Fibroblast of lung (primary cell): ENCODE measurements at places on chromosomes 12 and 14. TPM values are rescaled to one million over a fixed set of nuclear protein-coding genes. Genes with fewer than 3 reads are reported as not detected.
A peak's percentile ranks its signal among the peaks of the same experiment; 100 is the strongest.

Gene RILPL1
- 4.9 and 7.8 TPM in 2 replicates for total RNA-seq

Gene KRT4
- total RNA-seq: under 0.01 TPM in 2 replicates

Gene SRRM4
- not detected in 2 replicates for total RNA-seq

Gene KRT74
- total RNA-seq: not detected in 2 replicates

Gene ANKS1B
- total RNA-seq: 0.51 and 0.83 TPM in 2 replicates

Gene KIF26A
- under 0.01 and 2.0 TPM in 2 replicates for total RNA-seq

Gene GOLGA5
- 46.9 and 47.3 TPM in 2 replicates for total RNA-seq

Gene TAS2R31
- total RNA-seq: 2.6 and 3.6 TPM in 2 replicates

Gene KRT8
- total RNA-seq: 0.66 and 1.5 TPM in 2 replicates

Gene KERA
- total RNA-seq: not detected in 2 replicates

Gene STAC3
- total RNA-seq: 0.26 and 0.33 TPM in 2 replicates

Gene RDH5
- 12.1 and 49.2 TPM in 2 replicates for total RNA-seq

Gene HOXC9
- total RNA-seq: 0.26 TPM in 1 of 2 replicates, not detected in the other

- DNase-seq: peak; percentile 66
These were observed 14.4 kb downstream of the EML1 start for GRCh38 chr14:99807413-99808153.

- DNase-seq: no peak
These were observed 2.7 kb upstream of the CLEC6A start for GRCh38 chr12:8453021-8453513.

DNA sequence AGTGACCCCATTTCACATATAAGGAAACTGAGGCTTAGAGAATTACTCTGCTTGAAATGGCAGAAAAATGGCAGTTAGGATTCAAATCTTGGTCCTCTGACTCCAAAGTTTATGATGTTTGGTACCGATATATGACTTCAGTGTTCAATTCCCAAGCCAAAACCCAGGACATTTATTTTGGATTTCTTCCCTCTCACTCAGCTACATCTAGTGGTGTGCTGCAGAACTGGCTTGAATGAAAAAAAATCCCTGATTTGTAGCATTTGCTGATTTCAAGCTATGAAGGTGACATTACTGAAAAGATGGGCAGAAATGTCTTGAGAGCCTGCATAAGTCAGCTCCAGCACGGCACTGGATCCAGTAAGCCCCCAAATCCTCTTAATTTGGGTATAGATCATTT, 106.4 kb downstream of the EFCAB11 start:
- peak; percentile 39 for DNase-seq

DNA sequence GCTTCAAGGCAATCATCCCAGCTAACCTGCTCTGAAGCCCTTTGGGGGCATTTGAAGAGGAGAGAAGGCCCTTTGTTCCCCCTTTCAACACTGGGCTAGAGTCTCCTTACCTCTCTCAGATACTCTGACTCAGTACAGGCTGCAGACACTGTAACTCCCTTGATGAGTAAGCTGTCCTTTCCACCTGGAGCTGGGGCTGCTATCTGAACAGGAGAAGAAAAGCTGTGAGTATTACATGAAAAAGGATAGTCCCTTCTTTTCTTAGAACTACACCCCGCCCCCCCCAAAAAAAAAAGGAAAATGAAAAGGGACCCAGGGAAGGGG, 186.6 kb upstream of the PLEKHG7 start:
- no peak for DNase-seq

DNA sequence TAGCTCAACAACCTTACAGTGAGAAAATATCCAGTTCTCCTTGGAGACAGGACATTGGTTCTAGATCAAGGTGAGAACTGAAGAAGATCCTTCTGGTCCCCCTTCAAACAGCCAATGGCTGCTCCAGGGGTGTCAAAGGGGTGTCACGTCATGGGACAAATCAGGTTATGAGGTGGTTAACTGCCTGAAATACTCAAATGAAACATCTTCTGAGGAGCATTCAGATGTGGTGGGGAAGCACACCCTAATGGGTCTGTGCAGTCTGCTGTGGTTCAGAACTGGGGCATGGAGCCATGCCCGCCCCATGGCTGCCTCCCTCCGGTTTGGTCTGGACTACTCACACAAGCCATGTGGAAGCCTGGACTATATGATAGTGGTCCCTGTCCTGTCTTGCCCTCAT, 52.4 kb upstream of the PARP11 start:
- DNase-seq: no peak

GRCh38 chr14:96486705-96487104, 15.5 kb upstream of the PAPOLA start:
- no peak for DNase-seq

DNA sequence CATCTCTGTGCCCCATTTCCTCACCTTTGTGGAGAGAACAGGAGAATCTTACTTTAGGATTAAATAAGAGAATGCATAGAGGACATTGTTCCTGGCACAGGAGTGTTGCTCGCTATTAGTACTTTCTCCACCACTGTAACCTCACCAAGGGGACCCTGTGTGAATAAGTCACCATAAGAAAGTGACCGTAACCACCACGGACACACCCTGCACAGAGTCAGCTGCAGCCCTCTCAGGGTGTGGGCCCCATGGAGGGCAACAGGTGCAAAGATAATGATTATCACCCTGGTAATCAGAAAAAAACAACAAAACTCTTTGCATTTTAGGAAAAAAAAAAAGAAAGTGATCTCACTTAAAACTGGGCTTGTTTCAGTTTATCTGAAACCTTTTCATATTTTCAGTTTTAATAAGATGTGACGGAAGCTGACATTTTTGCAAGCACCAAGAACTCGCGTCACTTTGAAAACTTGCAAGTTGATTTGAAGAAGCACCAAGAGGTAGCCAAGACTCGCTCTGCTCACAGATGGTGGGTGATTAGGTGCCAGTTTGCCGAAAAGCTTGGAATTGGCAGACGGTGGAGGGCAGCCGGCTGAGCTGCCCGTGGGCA, 87.0 kb upstream of the VRK1 start:
- DNase-seq: no peak

- no peak for DNase-seq
These were observed 21.9 kb downstream of the RNFT2 start for GRCh38 chr12:116759783-116760621.

DNA sequence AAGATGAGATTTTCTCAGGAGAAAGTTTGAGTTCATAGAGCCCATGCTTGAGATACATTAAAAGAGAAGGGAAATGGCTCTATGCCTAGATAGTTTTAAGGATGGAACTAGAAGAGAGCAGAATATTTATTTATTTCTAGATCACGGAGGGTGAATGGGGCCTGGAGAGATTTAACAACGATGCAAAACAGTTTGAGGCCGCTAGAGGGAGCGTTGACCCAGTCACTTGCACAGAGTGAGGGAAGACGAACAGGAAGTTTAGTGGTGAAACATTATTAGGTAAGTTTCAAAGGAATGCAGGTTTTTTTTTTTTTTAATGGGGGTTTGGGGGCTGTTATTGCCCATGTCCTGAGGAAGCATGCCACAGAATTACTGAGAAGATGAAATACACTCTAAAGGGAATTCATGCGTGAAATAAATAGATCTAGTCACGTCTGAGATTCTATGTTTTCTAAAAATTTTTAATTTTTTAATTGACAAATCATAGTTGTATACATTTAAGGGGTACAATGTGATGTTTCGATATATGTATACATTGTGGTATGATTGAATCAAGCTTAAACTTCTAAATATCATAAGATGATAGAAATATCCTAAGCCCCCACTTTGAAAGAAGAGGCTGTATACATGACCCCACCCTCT, 14.8 kb upstream of the PPP1R1A start:
- peak; percentile 65 for DNase-seq

DNA sequence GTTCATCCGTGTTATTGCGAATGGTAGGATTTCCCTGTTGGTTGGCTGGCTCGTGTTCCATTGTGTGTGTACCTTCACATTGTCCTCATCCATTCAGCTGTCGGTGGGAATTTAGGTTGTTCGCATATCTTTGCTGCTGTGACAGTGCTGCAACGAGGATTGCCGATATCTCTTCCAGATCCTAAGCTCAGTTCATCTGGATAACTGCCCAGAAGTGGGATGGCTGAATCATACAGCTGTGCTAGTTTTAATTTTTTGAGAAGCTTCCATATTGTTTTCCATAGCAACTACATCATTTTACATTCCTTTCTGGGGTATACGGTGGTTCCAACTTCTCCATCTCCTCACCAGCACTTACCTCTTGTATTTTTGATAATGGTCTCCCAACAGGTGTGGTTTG, 292.8 kb upstream of the SFSWAP start:
- no peak for DNase-seq

GRCh38 chr12:38159092-38159551, 157.5 kb upstream of the ALG10B start:
- no peak for DNase-seq

- DNase-seq: no peak
These were observed 1.6 kb upstream of the DGKA start for GRCh38 chr12:55929306-55929791.

- no peak for DNase-seq
These were observed 213.9 kb downstream of the SLC15A4 start for GRCh38 chr12:128609861-128610260.

- no peak for DNase-seq
These were observed 4.0 kb downstream of the ASCL1 start for GRCh38 chr12:102961466-102961855.

- peak; percentile 90 for DNase-seq
These were observed 87.8 kb upstream of the NCOR2 start for GRCh38 chr12:124655048-124655697.

GRCh38 chr12:74689071-74689655, 151.5 kb downstream of the ATXN7L3B start:
- peak; percentile 79 for DNase-seq

GRCh38 chr14:44712024-44712815, 205.1 kb upstream of the FSCB start:
- DNase-seq: no peak

GRCh38 chr14:65224799-65225198, 122.5 kb upstream of the MAX start:
- DNase-seq: no peak

DNA sequence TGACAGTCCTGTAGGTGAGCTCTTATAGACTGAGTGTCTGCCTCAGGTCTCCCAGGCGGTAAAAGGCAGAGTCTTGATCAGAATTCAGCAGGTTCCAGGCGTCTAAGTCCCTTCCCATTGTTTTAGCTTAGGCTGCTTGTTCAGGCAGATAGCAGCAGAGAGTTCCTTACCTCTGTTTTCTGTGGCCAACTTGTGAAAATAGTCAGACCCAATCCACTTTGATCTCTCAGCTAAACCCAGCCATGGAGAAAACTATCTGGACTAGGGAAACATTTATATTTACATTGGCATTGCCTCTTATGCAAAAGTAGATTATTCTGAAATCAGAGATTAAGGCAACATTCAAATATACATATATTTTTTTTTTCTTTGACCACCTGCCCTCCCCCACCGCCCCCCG, 21.4 kb downstream of the CCDC62 start:
- no peak for DNase-seq

DNA sequence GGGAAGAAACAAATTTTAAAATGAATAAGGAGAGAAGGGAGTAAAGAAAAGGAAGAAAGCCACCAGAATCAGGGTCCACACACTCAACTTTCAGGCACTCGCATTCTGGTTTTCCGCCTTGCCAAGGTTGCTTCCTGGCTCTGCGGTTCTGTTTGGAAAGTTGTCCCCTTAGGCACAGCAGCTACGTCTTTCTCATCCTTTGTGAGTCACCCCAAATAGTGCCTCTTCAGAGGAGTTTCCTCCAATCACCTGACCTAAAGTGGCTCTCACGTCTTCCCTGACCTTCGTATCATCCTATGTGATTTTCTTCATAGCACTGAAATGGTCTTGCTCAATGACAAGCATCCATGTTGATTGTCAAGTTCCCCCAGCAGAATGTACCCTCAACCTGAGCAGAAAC, 99.5 kb upstream of the TMCC3 start:
- no peak for DNase-seq

DNA sequence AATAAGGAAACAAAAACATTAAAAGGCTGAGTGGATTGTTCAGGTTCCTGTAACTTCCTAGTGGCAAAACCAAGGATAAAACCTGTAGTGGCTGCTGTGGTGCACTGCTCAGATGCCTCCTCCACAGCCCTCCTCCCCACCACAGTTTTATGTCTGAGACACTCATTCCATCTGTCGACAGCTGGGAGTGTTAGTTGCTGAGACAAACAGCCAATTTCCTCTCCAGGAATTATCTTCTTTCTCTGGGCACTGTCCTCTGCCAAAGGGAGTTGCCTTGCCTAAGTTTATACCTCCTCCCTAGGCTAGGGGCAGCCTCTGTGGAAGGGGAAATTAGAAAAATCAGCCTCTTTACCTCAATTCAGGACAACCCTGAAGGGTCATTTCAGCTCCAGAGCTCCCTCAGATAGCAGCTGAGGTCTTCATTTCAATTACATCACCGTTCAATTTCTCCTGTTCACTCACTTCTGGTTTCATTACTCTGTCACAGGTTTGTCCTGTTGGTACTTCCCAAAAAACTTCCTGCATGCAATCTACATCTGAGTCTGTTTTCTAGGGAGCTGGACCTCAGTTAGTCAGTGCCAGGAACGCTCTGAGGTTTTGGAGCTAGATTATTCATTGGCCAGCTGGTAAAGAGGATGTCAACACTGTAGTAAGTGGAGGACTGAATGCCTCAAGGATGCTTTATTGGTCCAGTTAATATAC, 74.9 kb upstream of the ATP2B1 start:
- DNase-seq: peak; percentile 15
